ENCODE measurements at places on chromosomes 2 and 18.

- no peak for DNase-seq
Measured at GRCh38 chr18:11850821-11851145, 430 bp upstream of the CHMP1B start.

DNA sequence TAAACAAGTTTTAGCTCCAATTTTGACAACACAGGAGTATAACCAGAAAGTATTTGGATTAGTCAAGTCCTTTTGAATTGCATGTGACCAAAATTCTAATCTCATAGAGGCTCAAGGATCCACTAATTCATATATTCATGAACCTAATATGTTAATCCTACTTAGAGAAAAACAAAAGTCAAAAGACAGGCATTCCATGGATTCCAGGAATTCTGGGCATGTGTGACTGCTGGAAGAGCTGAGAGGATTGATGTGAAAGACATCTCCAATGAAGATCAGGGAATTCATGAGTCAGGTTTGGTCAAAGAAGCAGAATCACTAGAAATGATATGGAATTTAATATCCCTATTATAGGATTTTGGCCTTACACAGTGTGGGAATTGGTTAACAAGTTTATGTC, 1494.6 kb upstream of the DDX18 start:
- DNase-seq, result no peak

DNA sequence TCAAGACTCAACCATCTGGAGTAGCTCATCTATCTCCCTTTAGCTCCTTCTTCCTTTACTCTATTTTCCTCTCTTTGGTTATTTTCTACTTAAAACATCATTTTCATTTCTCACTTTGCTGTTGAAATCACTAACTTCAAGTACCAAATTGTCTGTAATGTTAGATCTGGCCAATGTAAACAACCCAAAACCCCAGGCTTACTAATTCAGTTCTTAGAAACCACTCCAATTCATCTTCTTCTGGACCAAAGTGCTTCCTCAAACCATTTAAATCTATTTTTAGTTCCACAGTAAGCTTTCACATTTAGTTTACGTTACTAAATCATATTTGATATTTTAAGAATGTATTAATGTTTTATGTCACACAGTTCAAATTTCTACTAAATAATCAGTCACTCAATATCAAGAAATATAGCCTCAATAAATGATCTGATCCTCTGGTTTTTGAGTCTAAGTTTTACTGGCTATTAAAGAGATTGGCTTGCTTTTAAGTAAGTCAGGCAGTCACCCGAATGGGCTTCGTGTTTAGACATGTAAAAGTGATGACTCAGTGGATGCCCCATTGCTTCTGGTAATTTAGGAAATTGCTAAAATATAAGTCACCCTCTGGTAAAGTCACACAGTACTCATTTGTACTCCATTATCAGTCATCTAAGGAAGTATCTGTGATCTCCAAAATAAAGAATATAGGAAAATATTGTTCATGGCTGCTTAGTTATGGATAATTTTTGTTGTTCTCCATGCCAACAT, 527.2 kb upstream of the SOX11 start:
- DNase-seq, result no peak

DNA sequence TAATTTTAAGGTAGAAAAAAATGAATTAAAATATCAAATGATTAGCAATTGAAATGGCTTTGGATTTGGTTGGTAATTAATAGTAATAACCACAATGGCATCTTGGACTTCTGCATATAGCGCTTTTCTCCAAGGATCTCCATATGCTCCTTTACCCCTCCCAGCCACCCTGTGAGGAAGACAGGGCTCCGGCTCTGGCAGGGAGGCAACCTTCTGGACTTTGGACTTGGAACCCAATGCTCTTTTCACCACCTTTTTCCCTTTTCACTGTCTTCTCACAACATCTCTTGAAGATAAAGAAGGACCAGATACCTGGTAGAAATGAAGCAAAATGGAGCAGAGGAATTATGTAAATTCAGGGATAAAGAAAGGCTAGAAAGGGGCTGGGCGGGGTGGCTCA, 23.8 kb upstream of the SERTAD2 start:
- DNase-seq, result no peak

GRCh38 chr18:21364471-21364870, 122.4 kb downstream of the GREB1L start:
- DNase-seq, result no peak

DNA sequence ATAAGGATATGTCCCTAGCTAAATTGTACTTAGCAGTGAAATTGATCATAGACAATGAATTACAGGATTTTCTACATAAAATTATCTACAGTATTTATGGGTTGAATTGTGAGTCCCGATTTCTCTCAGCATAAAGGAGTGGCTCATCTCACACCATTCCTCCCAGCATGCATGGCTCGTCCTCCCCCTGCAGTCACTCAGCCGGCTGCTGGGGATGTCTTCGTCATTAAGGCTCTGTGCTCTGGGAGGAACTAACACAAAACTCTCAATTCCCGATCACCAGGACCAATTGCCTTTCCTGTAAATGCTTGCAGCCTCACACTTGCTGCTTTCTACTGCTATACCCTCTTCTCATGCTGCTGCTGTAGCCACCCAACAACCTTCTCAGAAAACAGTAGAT, 75.9 kb downstream of the TXNL1 start:
- no peak for DNase-seq

- DNase-seq, result no peak
Measured at GRCh38 chr2:36339607-36340218, 15.9 kb upstream of the CRIM1 start.

DNA sequence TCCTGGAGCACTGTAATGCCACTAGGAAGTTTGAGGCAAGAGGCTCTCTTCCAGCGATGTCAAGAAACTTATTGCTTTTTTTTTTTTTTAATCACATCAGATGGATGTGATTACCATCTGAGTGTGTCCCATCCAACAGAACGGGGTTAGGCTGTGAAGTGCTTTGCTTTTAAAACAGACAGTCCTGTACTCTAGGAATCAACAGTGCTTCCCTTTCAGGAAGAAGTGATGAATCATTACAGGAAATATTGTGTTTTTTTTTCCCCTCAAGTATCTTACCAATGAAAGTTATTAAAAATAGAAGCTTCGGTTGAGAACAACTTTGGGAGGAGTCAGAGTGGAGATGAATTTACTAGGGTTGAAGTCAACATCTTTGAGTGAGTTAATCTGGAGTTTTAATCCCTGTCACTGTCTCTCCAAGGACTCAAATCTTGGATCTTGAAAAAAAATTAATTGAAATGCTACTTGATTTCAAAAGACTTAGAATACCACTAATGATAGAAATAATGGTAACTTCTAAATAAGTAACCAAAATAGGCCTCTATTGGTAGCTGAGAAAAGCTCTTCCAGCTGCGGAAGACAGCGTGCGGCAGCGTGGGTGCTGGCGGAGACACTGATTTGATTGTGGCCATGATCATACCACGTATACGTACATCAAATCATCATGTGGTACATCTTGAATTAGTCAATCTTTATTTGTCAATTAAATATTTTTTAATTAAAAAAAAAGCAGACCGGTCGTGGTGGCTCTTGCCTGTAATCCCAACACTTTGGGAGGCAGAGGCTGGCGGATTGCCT, 45.5 kb downstream of the GATA6 start:
- no peak for DNase-seq

GRCh38 chr18:55466789-55467188, 121.2 kb downstream of the TCF4 start:
- DNase-seq, result no peak

GRCh38 chr2:80971-81736, 34.8 kb upstream of the FAM110C start:
- DNase-seq, result no peak

- DNase-seq, result no peak
Measured at GRCh38 chr18:49738721-49739120, 74.6 kb downstream of the ACAA2 start.

DNA sequence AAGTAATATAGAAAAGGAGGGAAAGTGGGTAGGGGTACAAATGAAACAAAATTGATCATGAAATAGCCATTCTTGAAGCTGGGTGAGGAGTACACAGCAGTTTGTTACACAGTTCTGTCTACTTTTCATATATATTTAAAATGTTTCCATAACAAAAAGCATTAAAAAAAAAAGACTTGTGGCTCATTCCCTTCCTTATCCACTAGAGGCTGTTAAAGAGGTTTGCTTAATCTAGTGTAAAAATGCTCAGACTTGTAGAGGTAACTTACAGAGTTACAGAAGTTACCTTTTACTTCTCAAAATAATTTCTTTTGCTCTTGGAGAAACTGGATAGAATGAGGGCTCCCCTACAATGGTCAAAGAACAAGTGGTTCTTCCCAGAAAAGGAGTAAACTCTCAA, 8.1 kb upstream of the WIPF1 start:
- DNase-seq, result no peak

DNA sequence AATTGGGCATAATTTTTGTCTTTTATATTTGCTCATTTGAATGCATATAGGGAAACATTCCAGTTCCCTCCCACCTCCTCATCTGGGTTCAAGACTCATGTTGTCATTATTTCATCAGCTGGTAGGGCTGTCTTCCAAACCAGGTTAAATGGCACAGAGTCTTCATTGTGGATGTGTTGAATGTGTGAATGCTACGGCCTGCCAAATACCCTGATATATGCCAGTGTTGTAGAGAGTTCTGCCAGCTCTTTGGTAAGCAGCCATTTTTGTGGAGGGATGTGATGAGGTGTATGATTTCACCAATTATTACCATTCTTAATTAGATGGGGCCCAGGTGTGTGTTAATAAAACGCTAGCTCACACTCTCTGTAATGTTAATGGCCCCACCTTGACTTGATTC, 121.7 kb downstream of the LYPD6B start:
- DNase-seq, result no peak

DNA sequence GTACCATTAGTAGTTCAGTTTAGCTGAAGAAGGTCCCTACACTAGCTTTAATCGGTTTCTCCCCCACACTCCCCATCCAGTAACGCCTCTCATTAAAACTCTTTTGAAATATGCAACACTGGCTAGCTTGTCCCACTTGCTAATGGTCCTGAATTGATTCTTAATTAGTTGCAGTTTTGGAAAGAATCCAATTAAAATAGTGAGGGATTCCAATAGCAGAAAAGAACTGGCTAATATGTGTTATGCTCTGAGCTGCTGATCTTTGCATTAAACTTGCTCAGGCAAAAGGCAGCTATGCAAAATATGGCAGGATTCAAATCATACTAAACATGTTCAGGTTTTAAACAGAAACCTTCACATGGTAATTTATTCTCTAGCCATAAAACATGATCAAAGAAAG, 252.5 kb upstream of the HNRNPA3 start:
- DNase-seq, result no peak

GRCh38 chr2:100852999-100853908, 33.3 kb downstream of the NPAS2 start:
- no peak for DNase-seq

GRCh38 chr2:176163672-176164056, 6.6 kb downstream of the HOXD3 start:
- no peak for DNase-seq

GRCh38 chr2:110770959-110771431, 38.6 kb downstream of the ACOXL start:
- DNase-seq, result no peak

DNA sequence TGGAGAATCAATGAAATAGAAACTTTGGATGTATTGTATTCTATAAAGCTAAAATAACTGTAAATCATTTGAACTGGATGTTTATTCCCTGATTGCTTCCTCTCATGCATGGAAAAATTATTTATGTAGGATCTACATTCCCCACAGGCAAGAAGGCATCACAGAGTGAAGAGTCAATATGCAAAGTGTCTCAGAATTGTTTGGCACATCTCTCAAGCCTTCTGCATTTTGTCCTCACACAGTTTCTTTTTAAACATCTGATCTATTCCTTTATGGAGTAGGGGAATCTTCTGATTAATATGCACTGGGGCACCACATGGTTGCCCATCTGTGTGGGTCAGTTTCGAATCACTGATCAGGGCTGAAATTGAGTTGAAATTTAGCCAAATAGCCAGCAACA, 465.4 kb downstream of the ZNF804A start:
- no peak for DNase-seq

GRCh38 chr18:11672198-11672597, 16.9 kb upstream of the GNAL start:
- DNase-seq, result no peak

DNA sequence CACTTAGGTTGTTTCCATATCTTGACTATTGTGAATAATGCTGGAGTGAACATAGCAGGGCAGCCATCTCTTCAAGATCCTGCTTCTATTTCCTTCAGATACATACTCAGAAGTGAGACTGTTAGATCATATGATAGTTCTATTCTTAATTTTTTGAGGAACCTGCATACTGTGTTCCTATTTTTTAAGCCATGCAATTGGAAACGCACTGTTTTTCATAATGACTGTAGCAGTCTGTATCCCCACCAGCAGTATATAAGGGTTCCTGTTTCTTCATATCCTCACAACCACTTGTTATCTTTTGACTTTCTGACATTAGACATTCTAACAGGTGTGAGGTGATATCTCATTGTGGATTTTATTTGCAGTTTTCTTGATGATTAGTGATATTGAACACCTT, 15.5 kb downstream of the NEURL3 start:
- DNase-seq, result no peak

DNA sequence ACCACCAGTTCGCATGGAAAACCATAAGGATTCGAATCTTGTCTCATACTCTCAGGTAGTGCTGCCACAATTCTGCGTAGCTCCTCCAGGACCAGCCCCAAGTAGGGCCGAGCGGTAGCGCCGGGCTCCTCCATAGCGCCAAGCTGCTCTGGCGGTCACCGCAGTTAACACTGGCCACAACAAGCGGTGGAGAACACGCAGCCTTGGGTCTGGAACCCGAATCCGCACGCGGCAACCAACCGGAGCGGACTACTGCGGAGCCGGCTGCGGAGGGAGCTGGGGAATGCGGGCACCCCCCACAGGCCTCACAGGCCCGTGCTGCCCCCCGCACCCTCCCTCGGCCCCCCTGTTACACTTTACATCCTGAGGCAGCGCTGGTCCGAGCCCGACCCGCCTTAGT, 531.5 kb downstream of the STK39 start:
- no peak for DNase-seq
